ENCODE measurements at places on chromosomes 13 and 19.

- DNase-seq, result no peak
Observed at GRCh38 chr13:29681864-29682263, 86.4 kb upstream of the SLC7A1 start.

GRCh38 chr13:99600318-99600717 lies 99.0 kb downstream of the TM9SF2 start:
- DNase-seq, result no peak

DNA sequence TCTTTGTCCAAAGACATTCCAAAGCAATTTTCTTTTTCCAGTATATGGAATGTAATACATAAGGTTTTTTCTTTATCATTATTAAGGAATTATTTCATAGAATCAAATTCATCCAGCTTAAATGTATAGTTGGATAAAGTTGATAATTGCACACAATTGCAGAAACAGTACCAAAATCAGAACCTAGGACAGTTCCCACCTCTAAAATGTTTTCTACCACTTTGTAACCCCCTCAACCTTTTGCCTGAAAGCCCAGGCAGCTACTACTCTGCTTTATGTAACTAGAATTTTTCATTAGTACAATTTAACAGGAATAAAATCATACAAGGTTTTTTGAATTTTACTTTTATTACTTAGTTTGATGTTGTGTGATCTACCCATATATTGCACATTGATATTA lies 98.0 kb downstream of the PRR20E start:
- DNase-seq, result no peak

DNA sequence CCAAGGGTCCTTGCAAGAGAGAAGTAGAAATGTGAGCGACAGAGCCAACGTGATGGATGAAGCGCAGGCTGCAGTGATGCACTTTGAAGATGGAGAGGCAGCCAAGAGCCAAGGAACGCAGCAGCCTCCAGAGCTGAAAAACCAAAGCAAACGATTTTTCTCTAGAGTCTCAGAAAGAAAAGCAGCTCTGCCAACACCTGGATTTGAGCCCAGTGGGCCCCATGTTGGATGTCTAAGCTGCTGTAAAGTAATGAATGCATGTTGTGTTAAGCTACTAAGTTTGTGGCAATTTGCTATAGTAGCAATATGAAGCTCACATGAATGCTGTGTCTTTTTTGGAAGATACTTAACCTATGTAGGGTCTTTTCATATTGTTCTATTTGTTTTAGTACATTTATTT lies 894.3 kb downstream of the EFNB2 start:
- DNase-seq, result no peak

GRCh38 chr13:20492641-20493040 lies 33.0 kb downstream of the CRYL1 start:
- DNase-seq, result peak; percentile 51
